Inflammatory macrophage treated with lipopolysaccharide for 4 hours (primary cell): ENCODE measurements at places on chromosomes 5 and 9.

DNA sequence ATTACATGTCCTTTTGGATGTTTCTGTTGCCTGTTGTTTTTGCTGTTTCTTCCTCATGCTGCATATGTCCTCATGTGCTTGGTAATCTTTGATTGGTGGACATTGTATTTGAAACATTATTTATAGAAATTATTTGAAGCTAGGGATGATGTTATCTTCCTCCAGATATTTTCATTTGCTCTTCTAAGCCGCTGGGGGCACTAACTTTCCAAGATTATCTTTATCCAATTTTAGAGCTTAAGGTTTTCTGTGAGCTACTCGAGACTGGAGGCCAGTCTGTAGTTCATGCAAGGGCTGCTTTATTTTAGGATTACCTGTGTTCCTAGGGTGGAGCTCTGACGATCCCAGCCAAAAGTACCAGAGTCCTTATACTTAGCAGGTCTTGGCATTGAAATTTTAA, 40.9 kb downstream of the STX17 start:
- no peak for DNase-seq

DNA sequence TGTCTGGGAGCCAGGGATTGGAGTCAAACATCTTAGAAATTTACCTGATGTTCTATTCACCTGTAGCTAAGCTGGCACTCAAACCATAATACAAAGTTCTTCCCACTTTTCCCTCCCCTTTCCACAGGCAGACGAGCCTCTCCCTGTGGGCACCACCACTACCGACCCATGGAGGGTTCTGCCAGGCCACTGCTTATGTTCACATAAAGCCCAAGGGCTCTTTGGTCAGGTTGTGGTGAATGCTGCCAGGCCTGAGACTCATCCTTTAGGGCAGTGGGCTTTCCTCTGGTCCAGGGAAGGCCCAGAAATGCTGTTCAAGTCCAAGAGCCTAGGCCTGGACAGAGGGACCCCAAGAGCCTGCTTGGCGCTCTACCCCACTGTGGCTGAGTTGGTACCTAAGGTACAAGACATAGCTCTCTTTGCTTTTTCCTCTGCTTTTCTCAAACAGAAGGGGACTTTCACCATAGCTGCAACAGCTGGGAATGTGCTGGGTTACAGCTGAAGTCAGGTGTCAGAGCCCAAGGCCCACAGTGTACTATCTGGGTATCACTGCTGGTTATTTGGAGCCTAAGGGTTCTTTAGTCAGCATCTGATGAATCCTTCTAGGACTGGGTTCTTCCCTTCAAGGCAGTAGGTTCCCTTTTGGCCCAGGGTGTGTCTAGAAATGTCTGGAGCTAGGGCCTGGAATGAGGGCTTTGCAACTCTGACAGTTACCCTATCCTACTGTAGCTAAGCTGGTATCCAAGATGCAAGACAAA, 620.1 kb downstream of the TLE1 start:
- DNase-seq: no peak

DNA sequence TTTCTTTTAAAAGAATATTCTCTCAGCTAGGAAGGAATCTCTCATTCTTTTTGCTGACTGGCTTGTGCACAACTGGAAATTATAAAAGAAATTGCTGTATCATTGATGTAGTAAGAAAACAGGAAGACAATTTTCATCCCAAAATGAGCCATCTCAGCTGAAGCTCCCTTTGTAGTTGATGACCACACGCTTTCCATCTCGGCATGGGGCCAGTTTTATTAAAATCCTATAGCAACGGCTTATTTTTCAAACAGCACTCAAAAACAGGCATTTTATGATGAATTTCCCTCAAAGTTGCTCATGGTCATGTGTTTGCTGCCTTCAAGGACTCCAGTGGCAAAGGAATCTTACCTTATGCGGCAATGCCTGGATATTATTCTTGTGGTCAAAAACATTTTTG, 62.4 kb upstream of the GLIS3 start:
- DNase-seq: no peak

GRCh38 chr5:32233220-32233695, 59.1 kb upstream of the GOLPH3 start:
- DNase-seq: peak; percentile 16

- peak; percentile 74 for DNase-seq
Measured at GRCh38 chr9:124133727-124134126, 122.2 kb downstream of the LHX2 start.

DNA sequence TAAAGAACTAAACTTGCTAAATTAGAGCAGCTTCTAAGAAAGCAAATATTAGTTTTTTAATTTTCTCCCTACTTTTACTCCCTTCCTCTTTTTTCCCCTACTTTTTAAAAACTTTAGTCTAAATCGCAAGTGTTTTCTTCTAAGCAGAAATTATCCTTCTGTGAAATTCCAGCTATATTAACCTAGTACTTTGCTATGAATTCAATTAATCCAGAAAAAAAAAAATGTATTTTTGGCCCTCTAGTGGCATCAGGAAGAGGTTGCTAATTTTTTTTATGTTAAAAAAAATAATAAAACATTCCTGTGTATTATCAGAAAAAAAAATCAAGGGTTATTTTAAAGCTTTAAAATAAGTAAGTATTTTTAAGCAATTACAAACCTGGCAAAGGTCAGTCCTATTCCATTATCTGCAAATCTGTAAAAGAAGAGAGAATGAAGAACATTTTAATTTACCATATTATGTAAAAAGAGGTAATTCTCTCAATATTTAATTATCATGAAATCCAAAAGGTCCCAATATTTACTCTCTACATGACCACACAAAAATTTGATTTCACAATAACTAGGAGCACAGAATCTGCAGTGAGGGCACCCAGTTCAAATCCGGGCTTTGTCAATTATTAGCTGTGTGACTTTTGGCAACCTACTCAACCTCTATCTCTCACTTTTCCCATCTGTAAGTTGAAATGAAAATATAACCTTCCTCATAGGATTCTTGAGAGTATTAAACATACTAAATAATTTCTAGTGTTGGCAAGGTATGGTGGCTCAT, 52.0 kb downstream of the CEMIP2 start:
- peak; percentile 27 for DNase-seq
